Activated CD4-positive, alpha-beta T cell treated with anti-CD3 and anti-CD28 coated beads, Interleukin-10, Interleukin-2, amounts not matched to agents 100 ng/mL and 50 ng/mL, durations not matched to agents 16 hours and 8 hours (primary cell): ENCODE measurements at places on chromosomes 4 and X.

- no peak for DNase-seq
Observed at GRCh38 chrX:118965395-118965794, 9.0 kb upstream of the LONRF3 start.

DNA sequence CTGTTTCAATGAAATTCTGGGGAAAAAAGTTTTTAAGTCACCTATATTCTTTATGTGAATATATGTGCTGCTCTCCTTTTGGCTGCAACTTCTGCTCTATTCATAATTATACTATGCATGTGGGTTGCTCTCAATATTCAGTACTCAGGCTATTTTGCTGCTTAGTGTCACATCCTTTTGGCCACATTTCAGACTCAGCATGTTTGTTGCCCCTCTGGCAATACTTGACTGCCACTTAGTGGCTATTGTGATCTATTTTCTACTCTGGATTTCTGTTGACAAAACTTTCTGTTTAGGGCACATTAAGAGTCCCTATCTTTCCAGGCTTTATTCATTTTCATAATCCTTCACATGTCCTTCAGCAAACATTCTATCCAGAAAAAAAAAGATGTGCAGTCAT lies 15.8 kb upstream of the CT45A1 start:
- DNase-seq, result no peak

- DNase-seq, result no peak
Observed at GRCh38 chr4:13887010-13887409, 259.5 kb upstream of the BOD1L1 start.

DNA sequence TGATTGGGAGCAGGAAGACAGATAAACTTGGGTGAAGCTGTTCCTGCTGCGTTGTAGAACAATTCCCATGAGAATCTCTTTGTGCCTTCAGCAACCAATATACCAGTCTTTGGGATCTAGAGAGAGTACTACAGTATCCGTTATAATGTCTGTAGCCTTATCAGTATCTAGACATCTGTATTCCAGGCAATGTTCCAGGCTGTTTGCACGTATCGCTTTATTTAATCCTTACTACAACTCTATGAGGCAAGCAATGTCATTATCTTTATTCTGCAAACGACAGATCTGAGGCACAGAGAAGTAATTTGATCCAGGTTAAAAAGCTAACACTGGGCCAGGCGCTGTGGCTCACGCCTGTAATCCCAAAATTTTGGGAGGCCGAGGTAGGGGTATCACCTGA lies 251.6 kb downstream of the ARHGAP24 start:
- DNase-seq, result no peak

- no peak for DNase-seq
Observed at GRCh38 chrX:148629434-148629833, 129.0 kb downstream of the AFF2 start.

GRCh38 chrX:45768666-45769236 lies 568.1 kb upstream of the DIPK2B start:
- no peak for DNase-seq

- DNase-seq, result no peak
Observed at GRCh38 chrX:125954236-125954635, 211.9 kb downstream of the DCAF12L2 start.

DNA sequence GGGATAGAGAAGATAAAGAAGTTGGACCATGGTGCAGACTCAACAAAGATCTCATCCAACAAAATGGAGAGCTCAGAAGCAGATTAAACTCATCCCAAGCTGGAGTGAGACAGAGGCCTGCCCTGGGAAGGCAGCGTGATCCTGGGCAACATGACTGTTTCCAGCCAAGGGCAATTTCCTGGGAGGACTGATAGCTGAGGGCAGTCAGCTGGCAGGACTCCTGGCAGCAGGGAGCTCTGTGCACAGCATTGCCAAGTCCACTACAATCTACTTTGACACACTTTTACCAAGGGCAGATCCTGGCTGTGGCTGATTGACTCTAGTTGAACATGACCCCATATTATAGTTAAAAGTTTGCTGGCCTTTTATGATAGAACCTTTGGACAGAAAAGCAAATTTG lies 357.3 kb upstream of the RASGEF1B start:
- DNase-seq, result no peak

- DNase-seq, result no peak
Observed at GRCh38 chr4:21692241-21692640, 256.3 kb downstream of the KCNIP4 start.

GRCh38 chrX:43860646-43861370 lies 21.4 kb downstream of the MAOB start:
- no peak for DNase-seq

DNA sequence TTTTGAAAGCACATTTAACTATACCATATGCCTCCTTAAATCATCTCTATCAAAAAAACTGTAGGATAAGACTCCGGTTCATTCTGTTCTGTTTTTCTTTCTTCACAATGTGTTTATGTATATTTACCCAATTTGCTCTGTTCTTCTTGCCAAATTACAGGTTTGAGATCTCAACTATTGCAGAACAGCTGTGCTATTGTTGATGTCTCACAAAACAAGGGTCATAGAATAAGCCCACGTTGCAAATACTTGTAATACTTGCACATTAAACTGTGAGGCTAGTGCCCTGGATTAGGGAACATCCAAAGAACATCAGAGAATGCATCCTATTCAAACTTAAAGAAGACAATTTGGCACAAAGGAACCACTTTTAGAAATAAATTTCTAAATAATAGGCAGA lies 45.4 kb downstream of the ANTXR2 start:
- no peak for DNase-seq

GRCh38 chr4:137961051-137961438 lies 281.1 kb downstream of the SLC7A11 start:
- DNase-seq, result no peak

- peak; percentile 58 for DNase-seq
Observed at GRCh38 chr4:40915318-40916217, 165.8 kb downstream of the NSUN7 start.

DNA sequence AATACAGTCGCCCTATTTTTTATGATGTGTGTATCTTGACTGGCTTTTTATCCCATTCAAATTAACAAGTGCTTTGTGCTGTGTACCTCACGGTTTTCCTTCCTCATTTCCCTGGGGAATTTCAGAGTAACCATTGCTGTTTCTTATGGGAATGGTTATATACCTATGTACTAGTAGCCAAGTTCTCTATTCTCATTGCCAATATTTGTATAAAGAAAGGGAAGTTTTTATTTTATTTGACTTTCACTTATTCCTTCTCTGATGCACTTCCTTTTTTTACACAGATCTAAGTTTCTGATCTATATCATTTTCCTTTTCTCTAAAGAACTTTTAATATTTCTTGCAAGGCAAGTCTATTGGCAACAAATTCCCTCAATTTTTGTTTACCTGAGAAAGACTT lies 181.3 kb downstream of the SOWAHB start:
- no peak for DNase-seq

DNA sequence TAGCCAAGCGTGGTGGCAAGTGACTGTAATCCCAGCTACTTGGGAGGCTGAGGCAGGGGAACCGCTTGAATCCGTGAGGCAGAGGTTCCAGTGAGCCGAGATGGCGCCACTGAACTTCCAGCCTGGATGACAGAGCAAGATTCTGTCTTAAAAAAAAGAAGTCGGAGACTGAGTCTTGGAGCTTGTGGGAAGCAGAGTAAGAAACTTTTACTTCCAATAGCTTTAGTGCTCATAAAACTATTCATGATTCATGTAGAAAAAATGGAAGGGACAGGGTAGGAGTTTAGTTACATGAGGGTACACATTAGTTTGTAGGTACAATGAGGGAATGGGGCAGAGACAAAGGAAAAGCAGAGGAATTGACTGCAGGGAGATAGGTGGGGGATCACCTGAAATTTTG lies 19.3 kb downstream of the RAP2C start:
- no peak for DNase-seq

GRCh38 chr4:154140869-154141268 lies 350.7 kb downstream of the DCHS2 start:
- no peak for DNase-seq

DNA sequence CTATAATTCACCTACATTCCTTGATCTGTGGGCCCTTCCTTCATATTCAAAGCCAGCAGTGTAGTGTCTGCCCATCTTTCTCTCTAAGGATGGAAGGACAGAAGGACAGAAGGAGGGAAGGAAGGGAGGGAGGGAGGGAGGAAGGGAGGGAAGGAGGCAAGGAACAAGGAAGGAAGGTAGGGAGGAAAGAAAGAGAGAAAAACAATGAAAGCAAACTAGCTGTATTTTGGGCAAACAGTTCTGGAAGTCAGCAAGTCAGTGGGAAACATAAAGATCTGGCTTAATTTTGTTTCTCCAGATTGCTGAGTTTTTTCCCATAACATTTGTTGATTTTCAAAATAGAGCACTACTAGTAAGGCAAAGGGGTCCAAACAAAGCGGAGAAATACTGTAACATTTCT lies 555.2 kb upstream of the EPHA5 start:
- DNase-seq, result no peak

DNA sequence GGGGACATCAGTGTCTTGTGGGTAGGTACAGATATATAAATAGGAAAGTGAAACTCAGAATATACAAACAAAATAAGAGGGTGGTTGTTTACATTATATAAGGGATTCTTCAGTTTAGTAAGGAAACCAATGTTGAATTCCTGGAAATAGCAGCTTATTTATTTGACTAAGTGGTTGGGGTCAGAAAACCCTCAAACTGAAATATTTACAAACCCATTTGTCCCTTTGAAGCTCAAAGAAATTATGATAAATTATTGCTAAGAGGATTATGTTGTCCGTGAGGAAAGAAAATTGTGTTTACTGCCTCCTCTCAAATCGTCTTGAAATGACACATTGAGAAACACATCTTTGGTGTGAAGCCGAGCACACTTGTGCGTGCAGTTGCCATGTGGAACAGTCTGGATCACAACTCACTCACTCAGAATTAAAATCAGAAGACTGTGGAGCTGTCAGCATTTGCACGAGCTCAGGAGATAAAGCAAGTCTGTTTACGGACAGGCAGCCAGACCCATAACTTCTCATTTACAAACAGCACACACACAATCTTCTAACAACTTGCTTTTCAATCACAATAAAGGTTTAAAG lies 46.8 kb upstream of the SETD7 start:
- DNase-seq, result no peak

- DNase-seq, result no peak
Observed at GRCh38 chr4:165461159-165461821, 82.5 kb downstream of the CPE start.

DNA sequence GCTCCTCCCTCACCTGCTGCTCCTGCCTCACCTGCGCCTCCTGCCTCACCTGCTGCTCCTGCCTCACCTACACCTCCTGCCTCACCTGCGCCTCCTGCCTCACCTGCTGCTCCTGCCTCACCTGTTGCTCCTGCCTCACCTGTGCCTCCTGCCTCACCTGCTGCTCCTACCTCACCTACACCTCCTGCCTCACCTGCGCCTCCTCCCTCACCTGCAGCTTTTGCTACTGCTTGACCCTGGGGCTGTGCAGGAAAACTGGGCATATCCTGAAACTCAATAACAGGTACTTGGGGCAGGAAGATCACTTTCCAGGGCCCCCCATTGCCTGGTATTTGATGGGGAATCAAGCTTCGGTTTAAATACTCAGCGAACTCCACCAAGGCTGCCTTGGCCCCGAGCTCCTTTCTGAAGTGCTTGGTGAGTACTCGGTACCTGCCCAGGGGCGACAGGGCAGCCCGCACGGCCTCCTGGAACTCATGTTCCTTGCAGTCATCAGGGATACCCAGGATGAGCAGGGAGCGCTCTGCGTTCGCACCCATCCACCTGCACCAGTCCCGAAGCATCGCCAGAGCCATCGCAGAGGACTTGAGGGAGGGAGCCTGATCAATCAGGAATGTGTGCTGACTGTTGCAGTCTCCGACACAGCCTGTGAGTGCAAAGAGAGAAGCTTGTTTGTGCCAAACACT lies 2.7 kb downstream of the PNMA6E start:
- no peak for DNase-seq

DNA sequence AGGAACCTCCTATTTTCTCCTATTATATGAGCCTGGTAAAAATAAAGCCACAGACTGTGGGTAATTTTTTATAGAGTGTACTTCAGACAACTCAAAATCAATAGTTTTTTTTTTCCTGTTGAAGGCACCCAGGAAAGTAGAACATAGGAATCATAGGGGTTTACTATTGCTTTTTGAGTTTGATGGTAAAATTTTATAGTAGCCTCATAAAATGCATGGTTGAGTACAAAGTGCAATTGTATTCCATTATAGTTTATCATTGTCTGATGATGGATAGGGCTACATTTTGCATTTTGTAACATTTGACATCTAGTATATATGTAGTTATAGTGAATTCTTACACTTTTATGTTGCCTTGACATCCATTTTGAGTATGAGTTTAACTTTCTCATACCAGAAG lies 455.0 kb downstream of the STIM2 start:
- no peak for DNase-seq

- no peak for DNase-seq
Observed at GRCh38 chr4:184987493-184988031, 30.7 kb upstream of the HELT start.

DNA sequence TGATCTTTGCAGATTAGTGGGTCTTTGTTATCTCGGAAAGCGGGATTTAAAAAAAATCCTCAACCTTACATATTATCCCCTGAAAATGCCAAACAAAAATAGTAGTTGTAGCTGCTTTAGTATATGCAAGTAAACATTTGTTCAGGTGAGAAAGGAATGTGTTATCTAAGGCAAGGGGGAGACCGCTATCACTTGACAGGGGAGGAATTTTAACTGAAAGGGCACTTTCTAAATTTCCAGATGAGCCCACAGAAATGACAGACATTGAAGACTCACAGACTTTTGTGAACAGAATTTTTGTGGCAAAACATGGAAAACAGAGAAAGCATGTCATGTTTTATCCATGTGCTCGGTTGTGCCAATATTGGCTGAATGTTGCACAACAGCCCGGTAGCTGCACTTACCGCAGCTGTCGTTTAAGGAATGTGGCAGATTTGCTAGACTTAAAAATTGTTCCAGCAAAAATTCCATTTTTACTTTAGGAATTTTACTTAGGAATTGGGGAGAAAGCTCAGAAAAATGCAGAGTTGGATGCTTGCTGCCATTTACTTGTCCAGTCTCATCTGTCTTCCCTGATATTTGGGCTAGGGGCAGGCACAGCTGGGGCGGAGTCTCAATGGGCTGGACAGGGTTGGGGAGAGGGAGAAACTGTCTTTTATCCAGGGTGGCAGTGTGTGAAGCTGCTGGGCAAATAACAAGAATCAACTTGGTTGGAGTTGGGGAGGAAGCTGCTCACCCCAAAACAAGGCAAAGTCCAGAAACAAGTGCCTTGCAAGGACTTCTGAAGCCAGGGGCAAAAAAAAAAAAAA lies 94.6 kb upstream of the RPS6KA3 start:
- no peak for DNase-seq

DNA sequence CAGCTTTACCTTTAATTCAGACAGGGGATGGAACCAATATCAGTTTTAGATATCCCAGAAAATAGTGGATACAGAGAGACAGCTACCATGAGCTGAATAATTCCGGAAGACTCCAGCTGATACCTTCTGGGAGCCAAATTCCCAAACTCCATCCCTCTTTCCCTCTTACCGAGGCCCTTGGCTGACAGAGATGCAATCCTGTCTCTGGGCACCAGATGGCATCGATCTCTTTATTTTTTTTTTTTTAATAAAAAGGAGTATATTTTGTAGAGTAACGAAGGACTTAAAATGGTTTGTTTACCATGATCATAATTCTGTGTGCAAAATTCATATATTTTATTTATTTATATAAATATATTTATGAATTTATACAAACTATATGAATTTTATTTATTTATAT lies 31.0 kb downstream of the RAB40A start:
- no peak for DNase-seq

GRCh38 chr4:39043861-39044363 lies 11.7 kb upstream of the TMEM156 start:
- peak; percentile 14 for DNase-seq
